ENCODE measurements at places on chromosomes 1 and 21.

- H3K27me3 ChIP-seq, result no peaks in the 10 kb centered on the region
- no peak overlapping the region for H3K27ac ChIP-seq
- no peak for DNase-seq
Measured at GRCh38 chr1:72253132-72253531, 29.2 kb downstream of the NEGR1 start.

DNA sequence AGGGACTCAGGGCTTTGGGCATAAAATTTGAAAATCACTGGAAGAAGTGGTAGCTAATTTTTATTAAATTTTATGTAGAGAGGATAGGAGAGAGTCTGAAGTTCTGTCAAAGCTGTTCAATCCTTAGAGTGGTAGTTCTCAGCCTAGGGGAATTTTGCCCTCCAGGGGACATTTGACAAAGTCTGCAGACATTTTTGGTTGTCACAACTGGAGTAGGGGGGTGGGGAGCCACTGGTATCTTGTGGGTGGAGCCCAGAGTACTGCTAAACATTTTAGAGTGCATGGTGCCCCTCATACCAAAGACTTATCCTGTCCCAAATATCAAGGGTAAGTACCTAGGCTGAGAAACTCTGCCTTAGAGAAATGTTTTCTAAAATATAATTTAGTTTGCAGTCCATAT, 30.2 kb downstream of the RASAL2 start:
- H3K27ac ChIP-seq, result no peak overlapping the region
- H3K4me1 ChIP-seq, result no peaks in the 10 kb centered on the region
- no peak overlapping the region for H3K4me3 ChIP-seq
- DNase-seq, result no peak

DNA sequence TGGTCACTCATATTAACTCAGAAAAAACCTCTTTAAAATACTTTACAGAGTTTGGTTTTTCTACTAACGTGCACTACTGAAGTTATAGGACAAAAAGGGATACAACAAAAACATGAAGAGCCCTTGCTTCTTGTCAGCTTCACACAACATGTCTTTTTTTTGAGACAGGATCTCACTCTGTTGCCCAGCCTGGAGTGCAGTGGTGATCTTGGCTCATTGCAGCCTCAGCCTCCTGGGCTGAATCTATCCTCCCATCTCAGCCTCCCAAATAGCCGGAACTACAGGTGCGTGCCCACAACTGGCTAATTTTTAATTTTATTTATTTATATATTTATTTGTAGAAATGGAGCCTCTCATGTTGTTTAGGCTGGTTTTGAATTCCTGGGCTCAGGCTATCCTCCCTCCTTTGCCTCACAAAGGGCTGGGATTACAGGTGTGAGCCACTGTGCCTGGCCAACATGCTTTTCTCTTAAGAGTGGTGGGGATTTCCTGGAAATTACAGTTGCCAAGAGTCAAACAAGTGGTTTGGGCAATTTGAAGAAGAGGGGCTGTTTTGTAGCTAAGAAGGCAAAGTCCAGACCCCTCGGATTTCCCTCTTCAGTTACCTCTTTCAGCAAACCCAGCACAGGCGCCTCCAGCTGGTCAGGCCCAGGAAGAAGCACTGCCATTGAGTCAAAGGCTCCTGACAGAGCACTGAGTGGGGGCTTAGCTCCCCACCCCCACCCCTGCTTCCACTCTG, 6.4 kb upstream of the SMPDL3B start:
- no peak for DNase-seq
- no peaks in the 10 kb centered on the region for H3K36me3 ChIP-seq
- H3K27ac ChIP-seq, result no peak overlapping the region
- no peaks in the 10 kb centered on the region for H3K27me3 ChIP-seq

DNA sequence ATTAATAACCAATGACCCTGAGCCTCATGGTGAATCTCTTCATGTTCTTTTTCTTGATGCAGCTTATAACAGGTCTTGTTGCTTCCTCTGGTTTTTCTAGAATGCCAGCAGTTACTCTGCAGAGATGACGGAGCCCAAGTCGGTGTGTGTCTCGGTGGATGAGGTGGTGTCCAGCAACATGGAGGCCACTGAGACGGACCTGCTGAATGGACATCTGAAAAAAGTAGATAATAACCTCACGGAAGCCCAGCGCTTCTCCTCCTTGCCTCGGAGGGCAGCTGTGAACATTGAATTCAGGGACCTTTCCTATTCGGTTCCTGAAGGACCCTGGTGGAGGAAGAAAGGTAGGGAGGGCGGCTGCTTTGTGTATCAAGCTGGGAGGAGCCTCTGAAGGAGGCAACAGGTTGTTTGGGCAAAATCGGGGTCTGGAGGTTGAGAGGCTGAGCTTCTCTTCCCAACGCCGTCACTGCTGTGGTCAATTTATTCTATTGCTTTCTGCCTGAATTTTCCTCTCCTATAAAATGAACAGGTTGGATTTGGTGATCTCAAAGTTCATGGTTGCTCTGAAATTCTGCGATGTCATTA, 6.7 kb downstream of the ABCG1 start:
- no peaks in the 10 kb centered on the region for H3K27me3 ChIP-seq
- peaks cover 45% of the 10 kb centered on the region for H3K4me1 ChIP-seq

DNA sequence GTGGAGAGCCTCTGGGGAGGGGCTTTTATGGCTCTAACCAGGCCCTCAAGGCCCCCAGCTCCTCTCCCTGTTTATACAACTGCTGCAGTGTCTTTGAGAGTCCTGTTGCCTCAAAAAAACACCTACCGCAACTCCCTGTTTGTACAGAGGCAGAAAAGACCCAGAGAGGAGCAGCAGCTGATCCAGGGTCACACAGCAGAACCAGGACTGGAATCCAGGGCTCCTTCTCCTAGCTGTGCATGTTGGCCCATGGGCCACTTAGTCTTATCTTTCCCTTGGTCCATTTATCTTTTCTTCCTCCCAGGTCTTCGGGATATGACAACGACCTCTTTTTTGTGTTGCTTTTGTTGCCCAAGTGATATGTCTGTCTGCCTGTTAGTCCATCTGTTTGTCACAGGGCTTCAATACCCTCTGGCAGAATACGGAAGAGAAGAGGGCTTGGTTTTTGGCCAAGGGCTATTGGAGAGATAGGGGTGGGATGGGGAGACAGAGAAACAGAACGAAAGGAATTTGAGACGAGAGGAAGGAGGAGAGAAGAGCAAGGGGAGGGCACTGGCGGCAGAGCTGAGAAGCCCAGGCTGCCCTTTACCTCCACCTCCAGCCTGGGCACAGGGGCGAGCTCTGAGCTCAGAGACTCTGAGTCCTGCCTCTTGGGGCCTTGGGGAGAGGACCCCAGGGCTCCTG, 33.5 kb upstream of the WASF2 start:
- no peak overlapping the region for H3K4me3 ChIP-seq
- H3K27ac ChIP-seq, result peak overlapping the region; percentile 56
- no peaks in the 10 kb centered on the region for H3K27me3 ChIP-seq
- peaks cover 75% of the 10 kb centered on the region for H3K4me1 ChIP-seq

GRCh38 chr1:32518976-32519375, 20.3 kb upstream of the ZBTB8A start:
- H3K36me3 ChIP-seq, result no peaks in the 10 kb centered on the region
- no peaks in the 10 kb centered on the region for H3K27me3 ChIP-seq
- H3K4me3 ChIP-seq, result no peak overlapping the region
- peaks cover 4% of the 10 kb centered on the region for H3K4me1 ChIP-seq

DNA sequence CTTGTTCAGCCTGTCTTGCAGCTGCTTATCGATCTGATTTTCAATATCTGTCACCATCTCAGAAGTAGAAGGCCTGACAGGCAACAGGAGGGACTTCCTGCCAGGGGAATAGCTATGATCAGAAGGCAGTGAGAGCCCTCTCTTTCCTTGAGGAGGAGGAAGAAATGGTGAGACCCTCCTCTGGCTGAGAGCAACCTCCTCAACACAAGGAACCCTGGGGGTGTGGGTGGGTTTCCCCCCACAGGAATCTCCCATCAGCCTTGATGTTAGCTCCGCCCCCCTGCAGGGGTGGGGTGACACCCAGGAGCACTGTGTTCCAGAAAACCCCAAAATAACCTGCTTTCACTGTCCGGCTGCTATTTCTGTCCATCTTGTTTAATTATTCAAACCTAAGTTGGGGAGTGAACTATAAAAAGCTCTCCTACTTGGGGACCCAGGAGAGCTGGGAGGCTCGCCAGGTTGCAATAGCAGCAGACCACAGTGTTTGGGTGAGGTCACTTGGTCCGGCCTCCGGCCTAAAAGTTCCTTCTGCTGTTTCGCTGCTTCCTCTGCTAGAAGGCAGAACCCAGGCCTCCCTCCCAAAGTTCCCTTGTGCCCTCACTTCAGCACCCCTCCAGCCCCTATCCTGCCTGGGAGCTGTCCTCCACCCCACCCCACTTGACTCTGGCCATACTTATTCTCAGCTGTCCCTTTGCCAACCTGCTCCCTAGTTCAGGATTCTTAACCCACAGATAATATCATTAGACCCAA, 7.8 kb upstream of the MEF2D start:
- peak overlapping the region; percentile 61 for H3K4me3 ChIP-seq
- peaks cover 51% of the 10 kb centered on the region for H3K4me1 ChIP-seq
- H3K36me3 ChIP-seq, result no peaks in the 10 kb centered on the region
- peak; percentile 88 for DNase-seq

- H3K27ac ChIP-seq, result no peak overlapping the region
- H3K27me3 ChIP-seq, result no peaks in the 10 kb centered on the region
- no peak for DNase-seq
- no peaks in the 10 kb centered on the region for H3K4me1 ChIP-seq
- no peak overlapping the region for H3K4me3 ChIP-seq
Measured at GRCh38 chr1:157833145-157833544, 8.5 kb downstream of the CD5L start.

Data from gastrocnemius medialis (tissue), 4 donors.